Activated CD8-positive, alpha-beta memory T cell treated with anti-CD3 and anti-CD28 coated beads for 1 hour (primary cell): ENCODE measurements at places on chromosomes 1 and 21.
A peak's percentile ranks its signal among the peaks of the same experiment; 100 is the strongest.

DNA sequence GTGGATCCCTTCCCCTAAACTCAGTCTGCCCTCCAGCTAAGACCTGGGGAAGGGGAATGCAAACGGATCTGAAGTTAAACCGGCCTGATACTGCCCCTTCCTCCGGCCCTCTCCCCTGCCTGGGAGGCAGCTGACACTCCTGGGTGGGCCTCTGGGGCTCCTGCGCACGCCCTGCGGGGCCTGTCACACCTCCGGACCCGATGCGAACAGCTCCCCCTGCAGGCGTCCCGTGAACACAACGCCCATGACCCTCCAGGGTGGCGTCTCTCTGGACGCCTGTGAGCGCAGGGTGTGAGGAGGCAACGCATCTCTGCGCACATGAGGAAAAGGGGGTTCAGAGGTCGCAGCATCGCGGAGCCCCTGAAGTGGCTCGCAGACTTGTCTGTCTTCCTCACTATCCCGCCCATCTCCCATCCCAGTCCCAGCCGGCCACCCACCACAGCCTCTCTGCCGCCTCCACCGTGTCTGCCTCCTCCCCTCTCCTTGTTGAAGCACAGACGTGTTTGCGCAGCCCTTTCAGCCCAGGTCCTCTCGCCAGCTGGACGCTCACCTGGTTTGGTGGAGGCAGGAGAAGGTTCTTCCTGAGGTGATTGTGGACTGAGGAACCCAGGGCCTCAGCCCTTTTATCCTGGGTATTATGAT is 421 bp upstream of the LCE3A start:
- DNase-seq, result no peak

GRCh38 chr1:62377043-62377562 is 57.9 kb upstream of the KANK4 start:
- no peak for DNase-seq

GRCh38 chr1:205017766-205018165 is 25.2 kb upstream of the CNTN2 start:
- DNase-seq, result no peak

GRCh38 chr21:40461008-40461407 is 385.9 kb downstream of the DSCAM start:
- DNase-seq, result no peak

GRCh38 chr1:61055110-61055614 is 27.2 kb upstream of the NFIA start:
- no peak for DNase-seq

DNA sequence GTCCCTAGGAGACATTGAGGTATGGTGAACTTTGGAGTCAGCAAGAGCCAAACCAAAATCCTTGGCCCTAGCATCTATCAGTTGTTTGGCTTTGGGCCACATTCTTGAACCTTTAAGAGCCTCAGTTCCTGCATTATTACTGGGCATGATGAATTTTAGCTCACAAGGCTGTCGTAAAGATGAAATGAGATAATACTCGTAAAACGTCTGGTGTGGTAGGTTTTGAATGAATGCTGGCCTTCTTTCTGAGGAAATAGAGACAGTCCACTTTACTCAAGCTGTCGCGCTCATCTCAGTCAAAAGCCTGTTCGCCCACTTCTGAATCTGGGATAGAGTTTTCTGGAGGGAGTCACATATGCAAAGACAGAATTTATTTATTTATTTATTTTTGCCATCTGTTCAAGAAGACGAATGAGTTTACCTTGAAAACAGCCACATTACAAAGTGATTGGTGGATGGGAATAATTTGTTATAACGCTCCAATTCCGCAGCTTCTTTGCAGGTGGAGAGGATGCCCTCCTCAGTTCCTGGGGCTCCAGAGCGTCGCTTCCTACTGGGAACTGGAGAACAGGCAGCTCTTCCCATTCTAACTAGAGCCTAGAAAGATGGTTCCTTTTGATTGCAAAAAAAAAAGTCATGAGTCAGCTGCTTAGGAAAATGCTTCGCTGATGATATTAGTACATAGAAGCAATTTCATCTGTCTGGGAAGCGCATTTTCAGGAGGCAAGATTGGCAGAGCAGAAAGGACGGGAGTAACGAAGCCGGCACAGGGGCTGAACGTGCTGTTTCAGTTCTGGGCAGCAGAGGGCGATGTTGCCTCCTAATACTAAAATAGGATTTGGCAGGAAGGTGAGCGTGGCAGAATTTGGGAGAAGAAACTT is 49.9 kb upstream of the CYP2J2 start:
- peak; percentile 18 for DNase-seq

- no peak for DNase-seq
Measured at GRCh38 chr1:192600275-192600674, 24.7 kb downstream of the RGS1 start.

GRCh38 chr1:64212031-64212430 is 8.6 kb downstream of the UBE2U start:
- DNase-seq, result no peak

- no peak for DNase-seq
Measured at GRCh38 chr1:89356658-89357400, 7.0 kb upstream of the GBP6 start.

DNA sequence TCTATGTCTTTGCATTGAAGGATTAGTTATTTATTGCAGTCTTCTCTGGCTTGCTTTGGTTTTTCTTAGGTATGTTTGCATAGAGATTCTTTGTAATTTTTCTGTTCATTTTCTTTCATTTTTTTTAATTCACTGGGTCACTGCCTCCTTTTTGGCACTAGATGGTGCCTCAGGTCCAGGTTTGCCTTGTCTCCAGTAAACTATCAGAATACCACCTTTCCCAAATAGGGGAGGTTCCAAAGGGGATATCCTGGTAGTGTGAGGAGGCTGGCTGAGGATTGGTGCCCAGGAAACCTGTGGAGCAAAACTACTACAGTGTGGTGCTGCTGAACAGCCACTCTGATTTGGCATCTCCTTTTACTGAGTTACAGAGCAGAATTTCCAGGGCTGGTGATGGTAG is 257.1 kb downstream of the KCTD3 start:
- no peak for DNase-seq

DNA sequence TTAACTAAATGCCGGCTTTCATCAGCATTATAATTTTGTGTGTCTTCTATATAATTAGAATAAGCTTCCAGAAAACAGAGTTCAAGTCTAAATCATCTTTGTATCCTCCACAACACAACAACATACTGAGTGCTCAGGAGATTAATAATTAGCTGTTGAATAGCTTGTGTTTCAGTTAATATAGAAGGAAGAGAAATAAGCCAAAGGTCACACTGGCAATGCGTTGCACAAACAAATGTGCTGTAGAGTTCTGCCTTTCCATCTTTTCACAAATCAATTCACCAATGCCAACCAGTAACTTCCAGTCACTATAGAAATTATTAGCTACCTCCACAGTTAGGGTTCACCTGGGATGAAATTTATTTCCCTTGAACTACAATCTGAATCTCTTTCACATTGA is 132.0 kb downstream of the LMX1A start:
- no peak for DNase-seq

GRCh38 chr1:7862211-7863060 is 9.6 kb upstream of the UTS2 start:
- DNase-seq, result no peak

GRCh38 chr1:53620061-53620855 is 118.7 kb downstream of the GLIS1 start:
- DNase-seq, result no peak

DNA sequence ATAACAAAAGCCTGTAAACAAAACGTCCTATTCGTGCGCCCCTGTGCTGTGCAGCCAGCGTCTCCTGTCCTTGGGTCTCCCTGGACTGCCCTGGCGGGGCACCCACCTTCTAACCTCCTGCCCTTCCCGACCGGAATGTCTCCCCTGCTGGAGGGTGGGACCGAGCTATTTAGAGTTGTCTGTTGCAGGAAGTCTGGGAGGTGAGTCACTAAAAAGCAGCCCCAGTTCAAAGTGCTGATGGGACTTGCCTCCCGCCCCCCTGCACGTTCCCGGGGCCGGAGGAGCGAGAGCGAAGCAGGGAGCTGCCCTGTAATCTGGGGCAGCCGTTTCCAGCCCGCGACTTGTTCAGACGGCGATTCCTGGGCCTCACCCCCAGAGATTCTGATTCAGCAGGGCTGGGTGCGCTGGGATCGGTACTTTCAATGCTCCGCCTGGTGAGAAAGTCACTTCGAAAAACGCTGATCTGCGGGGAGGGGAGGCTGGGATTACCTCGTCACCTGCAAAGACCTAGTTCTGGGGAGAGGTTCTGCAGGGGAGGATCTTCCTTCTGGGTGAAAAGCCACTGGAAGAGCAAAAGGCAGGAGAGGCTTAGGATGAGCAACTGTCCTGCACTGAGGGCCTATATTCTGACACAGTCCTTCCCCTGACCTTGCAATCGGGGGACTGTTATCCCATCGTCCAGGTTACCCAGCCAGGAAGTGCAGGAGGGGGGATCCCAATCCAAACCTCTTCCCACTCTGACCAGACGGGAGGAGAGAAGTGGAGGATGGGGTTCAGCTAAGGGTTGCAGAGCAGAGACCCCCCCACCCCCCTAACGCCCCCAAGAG is 1.2 kb upstream of the DHRS3 start:
- no peak for DNase-seq

DNA sequence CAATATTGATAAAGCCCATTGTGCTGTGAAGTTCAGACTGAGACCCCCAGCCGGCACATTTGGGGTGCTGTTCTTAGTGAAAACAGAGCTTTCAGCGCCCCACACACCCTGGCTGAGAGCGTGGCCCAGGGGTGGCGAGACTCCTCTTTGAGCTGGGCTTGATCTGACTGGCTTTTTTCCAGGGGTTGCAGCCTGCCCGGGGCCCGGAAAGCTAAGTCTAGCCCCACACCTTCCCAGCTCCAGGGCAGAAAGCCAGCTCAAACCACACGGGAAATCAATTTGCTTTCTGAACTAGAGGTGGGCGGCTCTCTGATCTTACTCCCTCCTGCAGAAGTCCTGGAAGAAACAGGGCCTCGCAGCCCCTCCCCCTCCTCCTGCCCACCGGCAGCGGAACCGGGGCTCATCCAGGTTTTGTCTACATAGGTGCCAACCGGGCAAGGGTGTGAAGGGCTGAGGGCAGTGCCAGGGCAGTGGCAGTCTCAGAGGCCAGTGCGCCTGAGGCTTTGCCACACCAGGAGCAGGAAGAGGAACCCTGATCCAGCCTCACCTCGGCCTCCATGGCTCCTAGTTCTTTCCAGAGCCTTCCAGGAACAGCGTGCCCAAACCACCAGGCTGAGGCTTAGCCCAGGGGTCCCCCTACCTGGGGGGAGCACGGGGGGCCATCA is 155.3 kb downstream of the NPHP4 start:
- DNase-seq, result no peak

DNA sequence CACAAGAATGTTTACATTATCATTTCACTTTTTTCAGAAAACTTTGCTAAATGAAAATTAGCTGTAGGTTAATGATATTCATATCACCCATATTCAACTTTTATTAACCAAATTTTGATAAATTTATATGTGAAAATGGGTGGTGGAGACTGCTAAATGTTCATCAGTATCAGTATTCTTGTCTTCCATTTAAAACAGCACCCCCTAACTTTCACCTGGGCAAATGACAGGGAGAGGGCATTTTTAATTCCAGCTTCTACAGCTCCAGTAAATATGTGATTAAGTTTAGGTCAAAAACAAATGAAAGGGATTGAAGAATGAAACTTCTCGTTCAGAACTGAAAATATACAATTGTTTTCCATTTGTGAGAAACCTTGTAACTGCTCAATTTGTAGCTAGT is 722.2 kb downstream of the KCNT2 start:
- DNase-seq, result no peak

DNA sequence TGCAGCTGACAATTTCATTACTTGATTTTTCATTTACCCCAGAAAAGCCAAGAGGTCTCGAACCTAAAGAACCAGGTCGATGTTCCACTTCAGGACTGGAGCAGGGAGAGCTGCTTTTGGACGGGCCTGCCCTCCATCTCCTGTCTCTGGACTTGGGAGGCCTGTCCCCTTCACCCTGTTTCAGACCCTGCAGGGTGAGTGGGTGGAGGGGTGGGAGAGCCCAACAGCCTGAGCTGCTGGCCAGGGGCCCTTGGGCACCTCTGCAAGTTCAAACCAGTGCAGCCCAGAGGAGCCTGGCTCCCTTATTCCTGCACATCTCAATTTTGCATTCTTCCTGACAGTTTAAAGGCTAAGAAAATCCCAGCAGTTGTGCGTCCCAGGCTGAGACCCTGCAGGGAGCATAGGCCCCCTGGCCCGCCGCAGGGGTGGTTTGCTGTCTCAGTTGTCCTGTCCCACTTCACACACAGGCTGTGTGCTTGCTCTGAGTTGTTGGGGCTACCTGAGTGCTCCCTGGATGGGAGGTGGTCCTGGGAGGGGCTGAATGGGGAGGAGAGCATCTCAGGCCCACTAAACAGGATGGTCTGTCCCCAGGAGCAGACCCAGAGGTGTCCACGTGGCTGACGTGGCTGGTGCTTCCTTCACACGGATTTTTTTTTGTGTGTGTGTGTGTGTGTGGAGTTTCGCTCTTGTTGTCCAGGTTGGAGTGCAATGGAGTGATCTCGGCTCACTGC is 443.7 kb downstream of the PTPRU start:
- DNase-seq, result no peak

DNA sequence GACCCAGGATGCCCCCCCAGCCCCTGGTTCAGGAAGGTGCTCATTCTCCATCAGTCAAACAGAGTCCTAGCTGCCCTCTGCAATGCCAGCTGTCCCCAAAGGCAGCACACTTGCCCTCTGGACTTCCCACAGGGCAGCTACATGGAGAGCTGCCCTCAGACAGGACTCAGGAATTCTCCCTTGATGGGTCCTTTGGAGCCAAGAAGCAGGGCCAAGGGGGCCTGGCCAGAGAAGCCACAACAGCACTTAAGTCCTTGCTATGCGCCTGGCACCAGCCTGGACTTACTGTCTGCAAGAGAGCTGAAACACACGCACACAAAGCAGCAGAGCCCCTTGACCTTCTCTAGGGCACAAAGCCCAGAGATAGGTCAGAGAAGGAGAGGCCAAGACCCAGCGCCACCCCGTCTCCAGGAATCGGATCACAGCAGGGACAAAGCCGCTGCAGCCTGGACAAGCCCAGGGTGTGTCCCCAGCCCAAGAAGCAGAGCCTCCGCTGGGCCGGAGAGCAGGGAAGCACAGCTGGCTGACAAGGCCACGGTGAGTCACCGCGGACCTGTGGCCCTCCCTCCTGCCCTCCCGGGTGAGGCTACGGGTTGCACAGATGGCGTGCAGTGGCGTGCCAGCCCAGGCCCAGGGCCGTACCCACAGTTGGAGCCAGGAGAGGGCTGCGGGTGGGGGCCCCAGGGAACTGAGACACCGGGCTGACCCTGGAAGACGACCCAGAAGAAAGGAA is 1.7 kb downstream of the WNT9A start:
- DNase-seq, result no peak

DNA sequence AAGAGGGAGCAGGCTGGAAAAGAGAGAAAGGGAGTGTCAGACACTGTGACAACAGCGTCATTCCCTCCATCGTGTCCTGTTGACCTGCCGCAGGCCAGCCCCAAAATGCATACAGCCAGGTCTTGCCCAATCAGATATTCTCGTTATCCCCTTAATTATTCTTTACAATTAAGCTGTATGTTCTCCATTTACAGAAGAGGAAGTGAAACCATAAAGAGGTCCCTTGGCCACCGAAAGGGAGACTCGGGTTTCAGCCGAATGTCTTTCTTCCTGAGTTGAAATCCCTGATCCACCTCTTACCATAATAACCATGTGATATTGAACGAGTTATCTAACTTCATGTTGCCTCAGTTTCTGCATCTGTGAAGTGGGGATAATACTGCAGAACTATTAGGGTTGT is 70.5 kb downstream of the IGSF21 start:
- DNase-seq, result no peak
